A673 (cell line): ENCODE measurements at places on chromosomes 2 and 18.

GRCh38 chr2:28488858-28489575, 6.8 kb upstream of the PLB1 start:
- DNase-seq, result no peak

- DNase-seq, result peak; percentile 75
These were observed 138.4 kb downstream of the OTX1 start for GRCh38 chr2:63189026-63189425.

DNA sequence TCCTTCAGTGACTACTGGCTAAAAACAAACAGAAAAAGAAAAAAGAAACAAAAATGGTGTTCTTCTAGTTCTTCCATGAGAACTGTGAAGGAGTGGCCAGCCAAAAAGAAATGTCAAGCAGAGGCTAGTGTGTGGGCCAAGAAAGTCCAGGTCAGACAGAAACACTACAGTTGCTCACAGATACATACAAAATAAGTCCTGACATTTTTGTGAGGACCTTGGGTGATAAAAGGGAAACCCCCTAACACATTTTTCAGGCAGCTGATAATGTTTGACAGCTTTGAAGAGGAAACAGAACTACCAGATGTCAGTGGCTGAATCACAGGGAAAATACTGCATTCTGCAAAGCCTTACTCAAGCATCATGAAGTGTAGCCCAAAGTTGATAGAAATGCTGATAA, 28.1 kb downstream of the ARHGAP25 start:
- no peak for DNase-seq

DNA sequence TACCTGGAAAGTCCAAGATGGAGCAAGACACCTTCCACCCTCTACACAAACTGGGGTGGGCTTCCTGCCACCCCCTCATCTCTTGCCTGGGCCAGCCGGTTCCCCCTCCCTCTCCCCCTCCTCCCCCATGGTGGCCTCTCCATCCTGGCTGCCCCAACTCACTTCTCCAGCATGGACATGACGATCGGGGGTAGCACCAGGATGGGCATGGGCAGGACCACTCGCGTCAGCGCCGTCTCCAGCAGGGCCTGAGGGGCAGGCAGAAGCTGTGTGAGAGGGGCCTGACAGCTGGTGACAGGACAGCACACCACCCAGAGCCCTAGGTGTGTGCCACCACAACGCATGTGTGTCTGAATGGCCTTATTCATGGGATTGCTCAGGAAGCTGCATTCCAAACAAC, 51.0 kb downstream of the EMX1 start:
- no peak for DNase-seq

DNA sequence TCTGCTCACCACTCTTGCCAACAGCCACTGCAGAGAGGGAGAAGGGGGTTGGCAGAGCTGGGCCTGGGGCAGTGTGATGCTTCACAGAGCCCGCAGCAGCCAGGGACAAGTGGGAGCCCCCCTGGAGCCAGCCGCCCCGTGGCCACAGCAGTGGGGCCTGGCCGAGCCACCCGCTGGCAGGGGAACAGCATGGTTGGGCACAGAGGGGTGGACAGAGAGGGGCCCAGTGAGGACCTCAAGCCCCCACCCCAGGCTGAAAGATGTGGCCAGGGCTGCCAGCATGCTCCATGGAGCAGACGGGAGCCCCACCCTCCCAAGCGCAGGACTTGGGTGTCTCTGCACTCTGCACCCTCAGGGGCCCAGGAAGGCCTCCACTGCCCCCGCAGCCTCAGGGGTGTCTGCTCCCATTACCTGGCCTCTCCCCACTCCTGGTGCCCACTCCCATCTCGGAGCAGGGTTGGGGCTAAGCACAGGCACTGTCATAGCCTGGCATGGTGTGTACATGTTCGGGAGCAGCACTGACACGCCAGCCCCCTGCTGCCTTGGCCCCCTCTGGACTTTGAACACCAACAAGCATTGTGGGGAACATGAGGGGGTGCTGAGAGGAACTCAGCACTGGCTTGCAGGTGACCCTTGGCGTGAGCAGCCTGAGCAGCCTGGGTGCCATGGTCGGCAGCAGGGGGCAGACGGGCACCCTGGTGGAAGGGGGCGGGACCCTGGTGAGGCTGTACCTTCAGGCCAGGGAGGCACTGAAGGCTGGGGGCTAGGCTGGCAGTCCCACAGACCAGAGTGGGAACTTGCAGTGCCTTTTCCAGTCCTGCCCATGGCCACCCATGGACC, 279.6 kb upstream of the CYP26B1 start:
- no peak for DNase-seq

DNA sequence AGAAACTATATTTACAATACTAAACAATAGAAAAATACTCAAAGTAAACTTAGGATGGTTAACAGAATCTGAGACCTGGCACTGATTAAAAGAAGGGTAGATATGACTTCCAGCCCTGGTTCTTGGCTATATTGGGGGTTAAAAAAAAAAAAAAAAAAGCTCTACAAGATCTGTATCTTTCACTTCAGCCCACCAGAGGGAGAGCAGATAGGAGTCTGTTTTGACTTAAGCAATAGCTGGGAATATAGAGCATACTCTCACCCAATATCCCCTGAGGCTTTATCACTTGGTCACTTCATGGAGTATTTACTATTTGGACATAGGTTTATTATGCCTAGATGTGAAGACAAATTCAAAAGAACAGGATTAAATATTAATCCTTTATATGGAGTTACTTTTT, 598.9 kb upstream of the LINC00305 start:
- no peak for DNase-seq

DNA sequence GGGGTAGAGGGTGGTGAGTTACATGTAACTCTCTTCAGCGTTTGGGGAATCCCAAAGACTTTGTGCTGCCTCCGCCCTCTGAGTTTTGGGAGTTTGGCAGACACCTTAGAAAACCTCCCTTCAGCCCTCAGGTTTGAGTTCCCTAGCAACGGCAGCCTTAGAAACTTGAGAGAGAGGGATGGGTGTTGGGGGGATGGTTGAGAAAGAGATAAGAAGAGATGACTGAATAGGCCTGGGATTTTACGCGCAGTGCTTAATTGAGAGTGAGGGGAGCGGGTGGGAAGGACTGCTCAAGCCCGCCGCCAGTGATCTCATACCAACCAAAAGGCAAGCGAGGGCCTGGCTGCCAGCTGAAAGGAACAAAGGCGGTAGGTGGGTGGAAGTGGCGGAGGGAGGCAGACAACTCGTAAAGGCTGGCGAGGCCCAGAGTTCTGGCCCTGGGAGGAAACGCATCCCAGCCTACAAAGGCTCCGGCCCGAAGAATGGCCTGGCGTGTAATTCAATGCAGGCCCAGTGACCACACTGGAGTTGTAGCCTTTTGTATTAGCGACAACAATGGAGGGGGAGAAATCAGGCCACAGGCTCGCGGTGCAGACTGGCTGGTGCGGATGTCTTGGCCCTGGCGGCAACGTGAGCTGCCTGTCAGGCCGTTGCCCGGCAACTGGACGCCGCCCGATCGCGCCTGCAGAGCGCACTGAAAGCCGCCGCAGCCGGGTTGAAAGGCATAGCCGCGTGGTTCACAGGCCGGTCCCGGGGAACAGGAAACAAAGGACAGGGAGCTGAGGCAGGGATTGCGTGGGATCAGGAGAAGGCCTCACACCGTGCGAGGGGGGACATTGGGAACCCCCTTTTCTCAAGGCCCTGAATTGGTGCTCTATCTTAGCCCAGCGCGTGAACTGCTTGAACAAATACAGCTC, 39.9 kb upstream of the DARS1 start:
- DNase-seq, result no peak

- DNase-seq, result no peak
These were observed 132.5 kb downstream of the OSR1 start for GRCh38 chr2:19225931-19226330.

DNA sequence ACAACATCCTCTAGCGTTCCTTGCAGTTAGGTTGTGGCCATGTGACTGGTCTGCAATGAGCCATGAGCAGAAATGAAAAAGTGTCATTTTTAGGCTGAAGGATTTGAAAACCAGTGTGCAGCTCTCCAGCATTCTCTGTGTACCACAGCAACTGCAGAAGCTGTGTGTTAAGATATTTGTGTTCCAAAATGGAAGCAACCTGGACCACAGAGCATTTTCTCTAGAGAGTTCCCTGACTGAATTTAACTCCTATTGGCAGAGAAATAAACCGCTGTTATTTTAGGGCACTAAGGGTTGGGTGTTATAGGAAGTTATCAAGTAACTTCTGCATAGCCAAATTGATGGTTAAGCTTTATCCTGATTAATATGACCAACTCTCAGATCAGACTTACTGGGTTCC, 257.2 kb upstream of the THUMPD2 start:
- DNase-seq, result no peak

- DNase-seq, result no peak
These were observed 101.6 kb downstream of the INO80D start for GRCh38 chr2:205984381-205984780.

- no peak for DNase-seq
These were observed 3.3 kb upstream of the DES start for GRCh38 chr2:219414857-219415256.

- DNase-seq, result peak; percentile 31
These were observed 311.8 kb upstream of the MMADHC start for GRCh38 chr2:149899390-149899789.

DNA sequence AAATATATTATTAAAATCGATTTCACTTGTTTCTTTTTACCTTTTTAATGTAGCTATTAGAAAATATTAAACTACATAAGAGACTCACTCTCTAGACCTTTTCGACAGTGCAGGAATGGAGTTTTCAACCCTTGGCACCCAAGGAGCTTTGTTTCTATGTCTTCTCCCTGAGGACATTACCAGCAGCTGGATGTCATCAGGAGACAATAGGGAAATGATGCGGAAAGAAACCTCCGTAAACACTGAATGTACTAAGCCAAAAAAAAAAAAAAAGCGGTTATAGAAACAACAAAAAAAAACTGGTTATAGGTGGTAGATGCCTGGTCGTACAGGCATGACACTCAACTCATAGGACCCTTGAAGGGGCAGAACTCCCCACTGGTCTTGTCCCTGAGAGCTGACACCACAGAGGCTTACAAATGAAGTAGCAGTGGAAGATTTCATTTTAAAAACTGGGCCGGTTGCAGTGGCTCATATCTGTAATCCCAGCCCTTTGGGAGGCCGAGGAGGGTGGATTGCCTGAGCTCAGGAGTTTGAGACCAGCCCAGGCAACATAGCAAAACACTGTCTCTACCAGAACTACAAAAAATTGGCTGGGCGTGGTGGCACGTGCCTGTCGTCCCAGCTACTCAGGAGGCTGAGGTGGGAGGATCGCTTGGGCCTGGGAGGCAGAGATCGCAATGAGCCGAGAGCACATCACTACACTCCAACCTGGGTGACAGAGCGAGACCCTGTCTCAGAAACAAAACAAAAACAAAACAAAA, 23.8 kb downstream of the THAP4 start:
- DNase-seq, result peak; percentile 78

DNA sequence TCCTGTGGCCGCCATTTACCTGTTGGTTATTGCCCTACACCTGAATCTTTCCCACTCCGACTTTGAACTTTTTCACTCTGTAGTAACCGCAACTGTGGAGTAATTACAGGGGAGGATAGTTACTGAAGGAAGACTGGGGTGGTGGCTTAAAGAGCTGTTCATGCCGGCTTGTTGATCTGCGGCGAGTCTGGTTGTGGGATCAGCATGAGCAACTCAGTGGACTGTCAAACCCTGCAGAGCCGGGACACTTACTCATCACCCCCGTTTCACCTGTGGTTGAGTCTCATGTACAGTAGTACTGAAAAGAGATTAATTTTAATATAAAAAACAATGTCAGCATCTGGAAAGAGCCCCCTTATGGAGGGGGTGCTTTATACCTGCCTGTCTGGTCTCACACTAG, 2.1 kb downstream of the ASB1 start:
- DNase-seq, result no peak

GRCh38 chr2:48504647-48505327, 25.2 kb upstream of the STON1 start:
- DNase-seq, result peak; percentile 21

DNA sequence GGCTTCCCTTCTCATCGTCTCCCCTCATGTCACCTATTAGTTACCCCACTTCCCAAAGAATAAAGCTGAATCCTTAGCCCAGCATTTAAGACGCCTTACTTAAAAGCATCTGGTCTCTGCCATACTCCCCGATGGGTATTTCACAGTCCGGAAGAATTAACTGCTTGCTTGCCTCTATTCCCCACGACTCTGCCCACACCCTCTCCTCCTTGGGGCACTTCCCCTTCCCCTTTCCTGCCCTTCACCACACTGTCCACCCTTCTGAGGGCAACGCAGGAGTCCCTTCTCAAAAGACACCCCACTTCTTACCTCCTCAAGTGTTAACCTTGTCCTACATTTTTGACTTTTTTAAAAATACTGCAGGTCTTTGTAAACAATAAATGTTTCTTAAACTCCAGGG, 60.1 kb upstream of the RMP24 start:
- no peak for DNase-seq

- DNase-seq, result peak; percentile 11
These were observed 46.9 kb upstream of the UBXN4 start for GRCh38 chr2:135694711-135695110.

DNA sequence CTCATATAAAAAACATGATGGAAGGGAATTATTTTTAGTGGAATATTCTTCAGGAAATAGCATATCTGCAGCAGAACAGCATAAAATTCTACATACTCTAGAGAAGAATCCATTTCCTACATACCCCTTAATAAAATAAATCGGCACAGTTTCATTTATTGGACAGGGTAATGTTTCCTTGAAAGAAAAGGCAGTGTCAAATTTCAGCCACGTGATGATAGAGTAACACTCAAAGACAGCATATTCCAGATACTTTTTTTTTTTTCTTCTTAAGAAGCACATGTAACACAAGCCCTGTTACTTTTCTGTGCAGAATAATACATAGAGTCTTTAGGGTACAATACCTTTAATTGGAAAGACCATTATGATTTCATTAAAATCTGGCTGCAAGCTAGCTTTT, 204.4 kb downstream of the SRBD1 start:
- DNase-seq, result peak; percentile 16

- no peak for DNase-seq
These were observed 173.0 kb downstream of the NEDD4L start for GRCh38 chr18:58217052-58217451.

- DNase-seq, result no peak
These were observed 163.7 kb downstream of the PTGR3 start for GRCh38 chr18:75045272-75045671.

DNA sequence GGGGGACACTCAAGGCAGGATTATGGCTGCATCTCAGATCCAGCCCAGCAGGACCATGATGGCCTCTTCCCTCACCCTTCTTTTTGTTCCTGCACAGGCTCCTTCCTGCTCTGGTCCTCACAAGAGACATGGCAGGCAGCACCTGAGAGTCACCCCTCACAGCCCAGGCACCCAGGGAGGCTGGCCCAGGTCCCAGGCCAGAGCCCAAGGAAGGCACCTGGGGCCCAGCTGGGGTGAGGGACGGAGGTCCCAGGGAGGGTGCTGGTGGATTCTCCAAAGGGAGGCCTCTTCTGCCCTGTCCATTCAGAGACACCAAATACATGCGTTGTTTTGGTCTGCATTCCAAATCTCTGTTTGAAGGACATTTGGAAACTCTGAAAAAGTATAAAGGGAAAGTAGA, 285.4 kb upstream of the HS6ST1 start:
- DNase-seq, result no peak

- no peak for DNase-seq
These were observed 355.9 kb upstream of the HNRNPA3 start for GRCh38 chr2:176856683-176857082.

DNA sequence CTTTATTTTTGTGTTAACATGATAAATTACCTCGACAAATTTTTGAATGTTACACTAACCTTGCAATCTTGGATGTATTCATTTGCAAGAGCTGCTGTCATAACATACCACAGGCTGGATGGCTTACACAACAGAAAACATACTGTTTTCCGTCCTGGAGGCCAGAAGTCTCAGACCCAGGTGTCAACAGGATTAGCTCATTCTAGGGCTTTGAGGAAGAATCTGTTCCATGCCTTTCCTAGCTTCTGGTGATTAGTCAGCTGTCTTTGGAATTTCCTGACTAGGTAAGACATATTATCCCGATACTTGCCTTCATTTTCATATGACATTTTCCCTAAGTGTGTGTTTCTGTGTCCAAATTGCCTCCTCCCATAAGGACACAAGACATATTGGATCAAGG, 188.6 kb upstream of the CDH19 start:
- DNase-seq, result no peak
